ENCODE measurements at places on chromosomes 2 and 18. TPM values are rescaled to one million over a fixed set of nuclear protein-coding genes. Genes with fewer than 3 reads are reported as not detected.
A peak's percentile ranks its signal among the peaks of the same experiment; 100 is the strongest.

GRCh38 chr18:76604935-76605240, 109.8 kb upstream of the ZNF516 start:
- no peak for DNase-seq

DNA sequence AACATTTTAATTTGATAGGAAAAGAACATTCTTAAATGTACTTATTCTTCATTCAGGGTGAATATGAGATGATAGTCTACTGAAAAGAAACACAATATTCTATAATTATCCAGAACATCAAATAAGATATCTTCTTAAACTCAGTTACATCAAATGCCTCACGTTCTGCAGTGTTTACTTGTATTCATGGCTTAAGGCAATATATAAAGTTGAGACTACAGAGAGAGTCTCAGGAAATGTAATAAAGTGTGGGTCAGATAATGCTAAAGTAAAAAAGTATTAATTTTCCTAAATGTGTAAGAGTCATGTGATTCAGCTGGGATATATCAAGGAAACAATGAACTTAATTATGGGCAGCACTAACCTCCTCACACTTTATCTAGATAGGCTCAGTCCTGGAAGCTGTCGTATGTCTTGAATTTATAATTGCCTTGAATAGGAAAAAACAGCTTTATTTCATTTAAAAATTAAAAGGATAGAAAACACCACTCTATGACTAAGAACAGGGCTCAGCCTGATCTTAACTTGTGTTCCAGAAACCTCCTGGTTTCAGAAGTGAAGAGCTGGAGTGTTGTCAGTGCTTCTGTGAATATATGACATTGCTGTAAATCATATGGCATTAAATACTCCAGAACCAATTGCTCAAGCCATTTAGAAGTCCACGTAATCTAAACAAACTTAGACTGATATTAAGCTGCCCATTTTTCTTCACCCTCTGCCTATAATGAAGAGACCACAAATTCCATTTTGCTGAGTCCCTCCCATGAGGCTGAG, 240.2 kb downstream of the FSIP2 start:
- no peak for DNase-seq

DNA sequence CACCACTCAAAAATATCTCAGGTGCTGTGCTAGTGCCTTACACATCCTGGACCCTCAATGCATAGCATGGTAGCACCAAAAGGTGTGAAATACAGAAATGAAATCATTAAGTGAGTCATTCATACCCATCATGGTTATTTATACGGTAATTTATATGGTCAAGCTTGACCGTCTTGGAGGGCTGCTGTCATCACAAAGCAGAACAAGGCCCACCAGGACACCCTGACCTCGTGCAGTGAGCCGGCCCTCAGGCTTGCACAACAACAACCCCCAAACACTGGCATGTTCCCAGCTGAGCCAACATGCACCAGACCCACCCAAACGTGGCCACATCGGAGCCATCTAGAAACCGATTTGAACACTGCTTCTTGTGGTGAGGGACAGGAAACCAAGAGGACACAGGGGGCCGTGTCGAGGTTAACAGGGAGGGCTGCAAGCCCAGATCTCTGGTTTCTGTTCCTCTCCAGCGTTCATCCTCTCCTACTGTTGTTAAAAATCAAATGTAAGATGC, 378.5 kb upstream of the ID2 start:
- DNase-seq = peak; percentile 19

DNA sequence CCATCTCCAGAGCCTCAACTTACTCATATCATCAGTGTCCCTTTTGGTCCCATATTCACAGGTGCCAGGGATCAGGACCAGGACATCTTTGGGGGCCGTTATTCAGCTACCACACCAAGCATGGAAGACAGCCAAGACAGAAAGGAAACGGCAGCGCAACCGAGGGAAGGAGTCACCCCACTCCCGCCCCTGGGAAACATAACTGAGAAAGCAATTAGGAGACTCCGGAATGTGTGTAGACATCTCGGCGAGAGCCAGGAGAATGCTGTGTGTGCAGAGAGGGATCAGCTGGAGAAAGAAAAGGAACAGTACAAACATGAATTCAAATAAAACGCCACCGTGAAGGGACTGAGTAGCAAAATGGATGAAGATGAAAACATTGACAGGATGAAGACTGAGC, 13.4 kb upstream of the BOK start:
- DNase-seq = no peak

DNA sequence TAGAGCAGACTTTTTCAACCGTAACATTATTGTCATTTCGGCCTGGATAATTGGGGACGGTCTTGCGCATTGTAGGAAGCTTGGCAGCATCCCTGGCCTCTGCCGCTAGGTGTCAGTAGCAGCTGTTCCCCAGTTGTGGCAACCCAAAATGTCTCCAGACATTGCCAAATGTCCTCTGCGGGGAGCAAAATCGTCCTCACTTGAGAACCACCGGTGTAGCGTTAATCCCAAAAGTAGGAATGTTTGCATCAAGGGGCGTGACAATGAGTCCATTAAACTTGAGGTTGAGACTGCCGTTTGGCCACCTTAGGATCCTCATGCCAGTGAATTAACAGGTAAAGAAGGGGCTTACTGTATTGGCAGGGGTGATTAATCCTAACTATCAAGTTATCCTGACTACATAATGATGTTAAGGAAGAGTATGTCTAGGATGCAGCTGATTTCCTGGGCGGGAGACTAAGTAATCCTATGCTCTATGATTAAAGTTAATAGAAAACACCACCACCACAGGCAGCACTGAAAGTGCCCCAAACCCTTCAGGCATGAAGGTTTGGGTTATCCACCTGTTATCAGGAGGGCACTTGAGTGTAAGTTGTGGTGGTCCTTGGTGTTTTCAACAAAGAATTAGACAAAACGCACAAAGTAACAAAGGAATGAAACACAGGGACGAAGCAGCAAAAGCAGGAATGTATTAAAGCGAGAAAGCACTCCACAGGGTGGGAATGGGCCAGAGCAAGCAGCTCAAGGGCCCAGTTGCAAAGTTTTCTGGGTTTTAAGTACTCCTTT, 4.9 kb upstream of the ZC3H8 start:
- peak; percentile 89 for DNase-seq

DNA sequence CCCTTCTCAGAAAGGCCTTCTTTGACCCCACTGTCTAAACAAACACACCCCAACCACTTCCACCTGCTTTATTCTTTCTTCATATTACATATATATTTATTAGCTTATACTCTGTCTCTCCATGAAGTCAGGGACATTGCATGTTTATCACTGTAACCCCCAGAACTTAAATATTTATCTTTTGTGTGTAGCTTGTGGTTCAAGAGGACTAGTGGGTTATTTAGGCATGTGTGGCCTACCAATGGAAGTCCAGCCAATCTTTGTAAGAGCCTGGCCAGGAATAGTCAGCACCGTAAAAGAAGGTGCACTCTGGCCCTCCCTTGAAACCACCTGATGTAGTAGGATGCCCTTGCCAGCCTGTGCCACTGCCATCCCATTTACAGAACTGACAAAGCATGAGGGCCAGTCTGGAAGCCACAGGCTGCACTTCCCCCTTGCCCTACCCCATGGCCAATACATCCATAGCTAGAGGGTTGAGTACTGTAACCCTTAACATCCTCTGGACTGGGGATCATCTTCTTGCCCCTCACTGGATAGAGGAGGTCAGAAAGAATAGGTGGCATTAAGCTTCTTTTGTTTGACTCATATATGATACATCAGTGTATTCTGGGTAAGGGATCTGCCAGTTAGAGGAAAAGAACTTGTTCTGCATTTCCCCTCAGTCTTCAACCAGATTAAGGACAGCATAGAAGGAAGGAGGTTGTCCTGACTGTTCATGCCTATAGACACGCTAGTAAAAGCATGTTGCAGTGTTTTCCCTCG, 4.9 kb downstream of the NEMP2 start:
- DNase-seq = no peak

Gene AQP12B
- total RNA-seq = not detected

DNA sequence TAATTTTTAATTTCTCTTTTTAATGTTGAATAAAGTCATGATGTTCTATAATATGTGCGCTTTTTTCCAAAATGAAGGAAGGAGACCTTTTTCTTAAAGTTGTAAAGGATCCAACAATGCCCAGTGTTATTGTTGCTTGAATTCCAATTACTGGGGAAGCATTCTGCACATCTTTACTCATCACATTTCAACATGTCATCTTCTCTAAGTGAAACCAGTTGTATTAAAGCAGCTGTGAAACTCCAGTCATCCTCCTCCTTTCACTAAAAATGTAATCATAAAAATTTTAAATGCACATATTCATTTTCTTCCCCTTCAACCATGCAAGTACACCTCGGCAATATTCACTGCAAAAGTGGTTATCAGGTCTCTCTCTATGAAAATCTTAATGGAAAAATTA, 722.7 kb downstream of the TSN start:
- DNase-seq = no peak

Gene MARS2
- total RNA-seq = 6.3 TPM

Data from kidney (tissue), 22 donors.